ENCODE measurements at places on chromosomes 12 and 14.

DNA sequence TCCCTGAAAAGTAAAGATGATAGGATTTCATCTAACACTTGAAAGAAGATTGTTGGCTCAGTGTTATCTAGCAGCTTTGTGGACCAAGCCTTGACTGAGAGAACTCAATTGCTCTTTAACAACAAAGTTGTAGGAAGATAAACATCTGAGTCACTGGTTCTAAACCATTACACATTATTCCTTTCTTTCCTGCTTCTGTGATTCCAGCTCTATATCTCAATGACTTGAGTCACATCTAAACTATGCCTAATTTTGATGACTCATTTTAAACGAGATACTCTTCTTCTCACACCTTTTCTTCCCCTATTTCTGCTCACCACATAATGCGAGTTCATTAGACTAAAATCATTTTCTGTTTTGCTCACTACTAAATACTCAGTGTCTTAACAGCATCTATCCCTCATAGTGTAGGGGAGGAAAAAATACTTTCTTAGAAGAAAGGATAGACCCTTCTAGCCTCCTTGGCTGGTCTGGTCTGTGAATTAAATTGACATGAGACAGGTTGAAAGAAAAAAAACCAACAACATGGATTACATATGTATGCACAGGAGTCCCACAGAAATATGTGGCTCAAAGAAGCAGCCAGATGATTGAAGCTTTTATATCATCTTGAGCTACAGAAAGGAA lies 201.4 kb downstream of the C12orf50 start:
- DNase-seq: no peak

DNA sequence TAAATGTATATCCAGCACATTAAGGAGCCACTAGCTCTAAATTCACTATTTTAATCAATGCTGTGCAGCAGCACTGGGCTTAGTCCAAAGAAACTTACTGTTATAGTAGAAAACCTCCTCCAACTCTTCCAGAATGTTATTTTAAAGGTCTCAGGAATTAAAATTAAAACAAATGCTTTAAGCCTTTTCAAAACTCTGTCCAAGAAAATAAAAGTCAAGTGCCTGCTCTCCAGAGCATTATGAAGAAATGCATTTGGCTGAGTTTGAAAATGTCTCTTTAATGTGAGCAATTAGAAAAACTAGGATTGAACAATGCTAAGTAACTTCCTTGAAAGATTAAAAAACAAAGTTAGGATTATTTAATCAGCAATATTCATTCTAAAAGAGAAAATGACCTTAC lies 322.4 kb upstream of the DCN start:
- DNase-seq: no peak

DNA sequence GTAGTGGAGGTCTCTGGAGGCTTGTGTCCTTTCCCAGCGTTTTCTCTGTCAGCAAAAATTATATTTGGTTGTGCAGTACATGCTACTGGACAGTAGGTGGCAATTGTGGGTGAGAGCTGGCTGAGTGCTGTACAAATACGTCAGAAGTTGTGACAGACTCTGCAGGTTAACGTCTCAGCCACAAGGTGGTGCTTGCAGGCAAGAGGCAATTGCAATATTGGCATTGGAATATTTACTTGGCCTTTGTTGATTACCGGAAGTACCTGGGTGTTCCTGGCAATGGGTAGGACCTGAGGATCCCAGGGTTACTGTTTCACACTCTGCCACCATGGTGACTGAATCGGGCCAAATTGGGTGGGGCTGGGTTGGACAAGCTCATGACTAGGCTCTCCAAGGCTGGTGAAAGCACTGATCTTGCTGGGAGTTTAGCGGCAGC lies 333.9 kb upstream of the LMO3 start:
- DNase-seq: peak; percentile 23

- DNase-seq: no peak
These were observed 30.6 kb downstream of the ATF7IP start for GRCh38 chr12:14396071-14396470.

GRCh38 chr14:54322246-54322645 lies 74.6 kb upstream of the CDKN3 start:
- DNase-seq: no peak

- peak; percentile 100 for DNase-seq
These were observed at the start of gene C14orf119 for GRCh38 chr14:23095196-23096108. Gene C14orf119, plus strand, starts transcription at chr14:23095505. Its CDS starts 2,154 bp downstream, at chr14:23097659.

GRCh38 chr12:53972152-53972702 lies 699 bp upstream of the HOXC11 start:
- no peak for DNase-seq

DNA sequence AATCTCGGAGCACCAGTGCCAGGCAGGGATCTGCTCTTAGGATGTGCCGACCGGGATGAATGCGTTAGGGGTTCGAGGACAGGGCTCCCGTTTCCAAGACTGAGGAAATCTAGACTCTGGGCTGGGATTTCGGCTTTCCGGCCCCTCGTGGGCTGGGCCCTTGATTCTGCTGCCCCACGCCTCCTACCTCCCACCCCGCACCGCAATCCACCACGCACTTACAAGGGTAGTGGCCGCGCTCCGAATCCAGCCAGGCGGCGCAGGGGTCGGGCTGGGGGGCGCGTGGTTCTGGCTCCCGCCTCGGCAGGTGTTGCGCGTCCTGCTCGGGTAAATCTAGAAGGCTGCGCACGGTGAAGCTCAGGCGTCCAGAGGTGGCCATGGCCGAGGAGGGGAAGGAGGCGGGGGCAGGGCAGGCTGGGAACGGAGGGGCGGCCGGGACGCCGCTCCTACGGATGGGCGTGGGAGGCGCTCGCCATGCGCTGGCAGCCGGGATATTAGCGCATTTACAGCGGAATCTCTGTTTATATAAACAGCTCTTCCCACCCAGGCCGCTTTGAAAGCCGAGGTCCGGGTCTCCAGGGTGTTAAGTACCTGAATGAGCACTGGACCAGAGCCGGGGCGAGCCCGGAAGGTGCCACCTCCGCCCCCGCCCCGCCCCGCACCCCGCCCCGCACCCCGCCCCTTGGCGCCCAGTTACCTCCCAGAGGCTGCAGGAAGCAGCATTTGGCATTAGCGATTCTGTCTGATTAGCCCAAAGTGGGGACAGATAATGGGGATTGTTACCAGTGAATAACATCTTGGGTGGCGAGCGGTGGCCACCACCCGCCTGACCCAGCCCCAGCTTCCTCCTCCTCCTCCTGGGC lies at the start of gene NKX2-8:
NKX2-8 (minus strand) TSS at position 604 of the 863 bp plus-strand sequence; CDS start at position 379, 225 bp downstream.
- peak; percentile 76 for DNase-seq

DNA sequence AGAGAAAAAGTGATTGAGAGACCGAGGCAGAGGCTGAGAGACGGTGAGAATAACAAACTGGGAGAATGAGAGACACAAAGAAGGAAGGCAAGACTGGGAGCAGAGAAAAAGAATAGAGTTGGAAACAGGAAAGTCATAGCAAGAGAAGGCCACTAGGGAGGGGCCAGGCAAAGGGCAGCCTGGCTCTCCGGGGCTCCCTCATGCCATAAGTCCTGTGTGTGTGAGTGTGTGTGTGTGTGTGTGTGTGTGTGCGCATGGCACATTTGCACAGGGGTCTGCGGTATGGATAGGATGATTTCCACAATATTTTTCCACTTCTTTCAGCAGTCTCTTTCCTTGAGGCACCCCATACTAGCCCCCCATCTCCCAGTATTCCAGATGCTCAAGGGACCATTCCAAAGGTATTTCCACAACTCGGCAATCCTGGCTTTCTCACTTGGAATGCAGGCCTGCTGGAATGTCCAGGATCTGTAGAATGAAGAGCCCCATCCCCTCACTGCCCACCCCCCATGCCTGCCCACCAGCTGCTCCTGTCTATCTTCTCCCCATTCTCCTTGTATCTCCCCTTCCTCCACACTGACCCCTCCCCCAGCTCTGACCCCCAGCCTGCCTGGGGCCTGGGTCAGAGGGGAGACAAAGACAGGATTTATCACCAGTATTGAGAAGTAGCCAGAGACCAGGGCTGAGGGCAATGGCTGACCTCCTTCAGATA lies 9.0 kb downstream of the GPR84 start:
- DNase-seq: no peak

GRCh38 chr12:4270831-4271716 lies 2.5 kb upstream of the CCND2 start:
- DNase-seq: peak; percentile 89

DNA sequence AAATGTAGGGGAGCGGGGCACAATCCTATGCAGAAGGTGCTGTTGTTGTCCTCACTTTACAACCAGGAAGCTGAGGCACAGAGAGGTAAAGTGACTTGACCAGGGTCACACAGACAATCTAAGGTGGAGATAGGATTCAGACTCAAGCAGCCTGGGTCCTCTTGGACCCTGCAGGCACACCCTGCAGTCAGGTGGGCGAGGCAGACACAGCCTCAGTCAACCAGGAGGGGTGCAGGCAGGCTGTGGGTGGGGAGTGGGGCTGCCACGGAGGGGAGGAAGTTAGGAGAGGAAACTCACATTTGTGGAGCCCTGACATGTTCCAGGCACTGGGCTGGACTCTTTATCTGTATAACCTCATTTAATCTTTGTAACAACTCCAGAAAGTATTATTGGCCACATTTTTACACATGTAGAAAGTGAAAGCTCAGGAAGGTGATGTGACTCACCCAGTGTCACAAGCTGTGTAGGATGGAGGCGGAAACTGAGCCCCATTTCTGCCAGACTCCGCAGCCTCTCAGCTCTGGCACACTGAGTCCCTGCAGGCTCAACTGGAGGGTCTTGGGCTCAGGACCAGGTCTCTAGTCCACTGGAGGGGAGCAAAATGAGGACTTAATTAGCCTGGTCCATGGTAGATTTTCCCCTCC lies 24.9 kb upstream of the CHGA start:
- peak; percentile 58 for DNase-seq

DNA sequence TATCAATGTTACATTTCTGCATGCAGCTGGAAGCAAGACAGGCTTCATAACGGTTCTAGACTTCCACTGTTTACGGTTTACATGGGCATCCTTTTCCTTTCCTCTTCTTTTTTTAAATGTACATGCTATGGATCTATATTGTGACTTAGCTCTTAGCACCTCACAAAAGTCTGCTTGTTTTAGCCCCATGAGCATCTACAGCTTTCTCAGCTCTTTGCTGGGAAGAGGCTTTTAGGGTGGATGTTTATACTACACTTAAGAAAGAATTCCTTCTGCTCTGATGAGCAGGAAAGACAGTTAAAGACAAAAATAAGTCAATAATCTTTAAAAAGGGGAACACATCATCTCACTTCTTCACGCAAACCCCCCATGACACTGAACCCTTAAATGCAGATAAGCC lies 51.4 kb downstream of the KICS2 start:
- DNase-seq: no peak

GRCh38 chr14:43981135-43981768 lies 525.8 kb downstream of the FSCB start:
- DNase-seq: no peak

DNA sequence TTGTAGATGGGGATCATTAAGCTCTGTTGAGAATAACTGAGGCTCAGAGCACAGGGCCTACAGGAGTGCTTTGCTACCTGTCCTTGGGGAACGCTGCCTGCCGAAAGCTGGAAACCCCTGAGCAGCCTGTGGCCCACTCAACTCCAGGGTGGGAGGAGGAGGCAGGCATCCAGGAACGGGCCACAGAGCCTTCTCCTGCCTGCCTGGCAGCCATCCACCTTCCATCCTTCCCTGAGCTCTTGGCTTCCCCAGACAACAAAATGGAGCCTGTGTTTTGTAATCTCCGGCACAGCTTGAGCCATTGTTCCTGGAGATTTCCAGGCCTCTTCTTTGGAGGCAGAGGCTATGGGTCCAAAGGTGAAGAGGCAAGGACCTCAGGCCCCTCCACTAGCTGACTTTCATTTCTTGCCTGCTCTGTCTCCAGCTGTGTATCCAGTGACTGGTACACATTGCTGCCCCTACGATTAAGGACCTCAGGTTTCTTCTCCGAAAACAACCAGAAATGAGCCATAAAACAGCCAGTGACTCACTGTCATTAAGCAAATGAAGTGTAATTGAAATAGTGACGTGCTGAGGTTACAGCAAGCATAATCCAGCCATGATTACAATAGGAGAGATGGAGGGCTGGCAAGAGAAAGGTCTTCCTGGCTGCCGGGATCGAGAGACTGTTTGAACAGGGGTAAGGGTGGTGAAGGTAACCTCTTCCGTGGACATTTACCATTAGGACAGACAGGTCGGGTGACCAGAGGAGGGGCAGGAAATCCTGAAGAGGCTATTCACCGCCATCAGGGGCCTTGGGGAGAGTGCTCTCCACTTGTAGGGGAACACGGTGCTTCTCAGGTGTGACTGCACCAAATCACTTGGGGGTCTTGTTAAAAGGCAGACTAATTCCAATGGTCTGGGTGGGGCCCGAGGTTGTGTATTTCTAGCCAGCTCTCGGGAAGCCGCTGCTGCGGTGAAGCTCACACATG lies 56.3 kb upstream of the KCNA5 start:
- no peak for DNase-seq

- DNase-seq: no peak
These were observed 36.6 kb downstream of the MNAT1 start for GRCh38 chr14:60771117-60771516.

- no peak for DNase-seq
These were observed 1021.9 kb downstream of the LRFN5 start for GRCh38 chr14:42628602-42629001.

GRCh38 chr12:83172441-83172840 lies 485.7 kb downstream of the TMTC2 start:
- no peak for DNase-seq

DNA sequence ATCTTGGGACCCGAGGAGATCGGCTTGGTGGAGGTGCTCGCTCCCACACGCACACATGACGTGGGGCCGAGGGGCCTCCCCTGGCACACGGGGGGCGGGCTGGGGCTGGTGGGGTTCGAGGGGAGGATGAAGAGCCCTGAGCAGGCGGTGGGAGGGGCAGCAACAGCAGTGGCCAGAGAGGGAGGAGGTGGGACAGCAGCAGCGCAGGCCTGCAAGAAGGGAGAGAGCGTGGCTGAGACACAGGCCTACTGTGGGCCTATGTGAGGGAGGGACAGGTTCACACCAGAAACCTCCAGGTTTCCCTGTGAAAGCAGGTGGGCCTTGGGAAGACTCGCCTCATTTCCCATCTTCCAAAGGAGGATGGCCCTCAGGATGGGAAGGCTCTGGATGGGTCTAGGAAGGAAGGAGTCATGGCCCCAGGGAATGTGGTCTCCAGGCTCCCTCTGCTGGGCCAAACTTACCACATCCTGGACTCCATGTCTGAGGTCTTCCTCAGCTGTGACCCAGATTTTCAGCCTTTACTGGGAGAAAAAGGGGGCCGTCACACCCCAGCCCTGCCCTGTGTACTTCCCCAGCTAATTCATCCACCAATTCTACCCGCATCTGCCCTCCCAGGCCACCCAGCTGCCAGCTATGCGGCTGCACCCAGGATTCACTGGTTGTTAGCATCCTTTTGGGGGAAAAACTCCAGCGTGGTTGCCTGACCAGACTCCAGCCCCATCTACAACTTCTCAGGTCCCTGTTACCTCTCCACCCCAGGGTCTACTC lies 2.8 kb downstream of the PIANP start:
- no peak for DNase-seq

DNA sequence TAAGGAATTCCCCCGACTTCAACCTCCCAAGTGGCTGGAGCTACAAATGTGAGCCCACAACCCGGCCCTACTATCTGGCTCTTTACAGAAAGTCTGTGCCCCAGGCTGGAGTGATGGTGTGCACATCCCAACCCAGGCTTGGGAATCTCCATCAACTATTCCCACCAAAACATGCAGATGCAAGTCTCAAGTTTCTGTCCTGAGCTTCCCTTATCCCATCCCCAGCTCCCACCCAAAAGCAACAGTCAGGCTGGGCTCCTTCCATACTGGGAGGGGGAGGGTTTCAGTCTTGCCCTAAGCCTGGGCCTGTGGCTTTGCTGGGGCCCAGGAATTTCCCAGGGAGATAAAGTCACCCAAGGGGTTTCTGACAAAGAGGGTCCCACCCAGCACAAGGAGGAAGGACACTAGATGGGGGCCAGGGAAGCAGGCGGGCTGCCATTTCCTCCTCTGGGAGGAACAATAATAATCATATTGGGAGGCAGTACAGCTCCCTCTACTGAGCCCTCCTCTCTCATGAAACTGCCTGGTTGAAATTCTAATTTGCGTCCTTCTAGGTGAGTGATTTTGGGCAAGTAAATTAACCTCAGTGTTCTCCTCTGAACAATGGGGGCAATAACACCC lies 8.0 kb downstream of the SLC8B1 start:
- no peak for DNase-seq
